ENCODE measurements at places on chromosomes 13 and 19.

DNA sequence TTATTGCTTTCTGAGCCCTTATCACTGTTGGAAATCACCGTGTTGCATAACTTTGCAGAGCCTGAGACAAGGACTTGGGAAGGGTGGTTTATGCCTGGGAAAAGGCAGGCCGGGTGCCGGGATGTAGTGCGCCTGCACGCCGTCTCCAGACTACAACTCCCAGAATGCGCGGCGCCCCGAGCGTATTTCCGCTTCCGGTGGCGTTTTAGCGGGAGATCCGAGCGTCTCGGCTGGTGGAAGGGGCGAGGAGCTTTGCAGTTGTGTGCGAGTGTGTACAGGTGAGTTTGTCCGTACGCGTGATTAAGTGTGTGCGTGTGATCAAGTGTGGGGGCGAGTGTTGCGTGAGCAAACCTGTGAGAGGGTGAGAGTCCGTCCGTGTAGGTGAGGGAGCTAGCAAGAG, 75.4 kb downstream of the PEG3 start:
- peak; percentile 4 for DNase-seq

GRCh38 chr13:97267418-97268059, 45.4 kb downstream of the MBNL2 start:
- DNase-seq, result no peak

DNA sequence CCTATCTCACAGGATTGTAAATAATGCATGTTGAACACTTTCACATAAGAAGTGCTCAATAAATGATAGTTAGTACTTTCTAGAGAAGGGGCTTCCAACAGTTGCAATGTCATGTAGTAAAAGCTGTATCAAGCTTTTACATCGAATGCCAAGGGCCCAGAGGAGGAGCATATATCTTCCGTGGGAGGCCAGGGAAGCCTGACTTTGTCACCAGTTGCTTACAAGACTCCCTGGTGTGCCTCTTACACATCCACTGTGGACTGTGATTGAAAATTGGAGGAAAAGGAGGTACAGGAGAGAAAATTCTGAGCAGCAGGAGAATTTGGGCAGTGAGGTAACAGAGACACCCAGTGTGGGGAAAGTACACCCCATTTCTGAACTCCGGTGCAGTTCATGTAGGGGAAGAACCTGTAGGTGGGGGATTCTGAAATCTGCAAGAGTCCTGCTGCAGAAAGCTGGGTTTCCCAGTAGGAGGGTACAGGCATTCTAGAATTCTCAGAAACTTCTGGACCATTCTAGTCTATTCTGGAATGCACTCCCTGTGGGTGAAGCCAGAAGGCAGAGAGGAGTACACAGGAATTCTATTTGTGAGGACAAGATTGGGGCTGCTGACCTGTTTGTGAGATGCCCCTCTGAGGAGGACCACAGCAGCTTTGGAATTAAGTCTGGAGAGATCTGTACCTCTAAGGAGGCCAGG, 54.0 kb downstream of the ALOX5AP start:
- no peak for DNase-seq

DNA sequence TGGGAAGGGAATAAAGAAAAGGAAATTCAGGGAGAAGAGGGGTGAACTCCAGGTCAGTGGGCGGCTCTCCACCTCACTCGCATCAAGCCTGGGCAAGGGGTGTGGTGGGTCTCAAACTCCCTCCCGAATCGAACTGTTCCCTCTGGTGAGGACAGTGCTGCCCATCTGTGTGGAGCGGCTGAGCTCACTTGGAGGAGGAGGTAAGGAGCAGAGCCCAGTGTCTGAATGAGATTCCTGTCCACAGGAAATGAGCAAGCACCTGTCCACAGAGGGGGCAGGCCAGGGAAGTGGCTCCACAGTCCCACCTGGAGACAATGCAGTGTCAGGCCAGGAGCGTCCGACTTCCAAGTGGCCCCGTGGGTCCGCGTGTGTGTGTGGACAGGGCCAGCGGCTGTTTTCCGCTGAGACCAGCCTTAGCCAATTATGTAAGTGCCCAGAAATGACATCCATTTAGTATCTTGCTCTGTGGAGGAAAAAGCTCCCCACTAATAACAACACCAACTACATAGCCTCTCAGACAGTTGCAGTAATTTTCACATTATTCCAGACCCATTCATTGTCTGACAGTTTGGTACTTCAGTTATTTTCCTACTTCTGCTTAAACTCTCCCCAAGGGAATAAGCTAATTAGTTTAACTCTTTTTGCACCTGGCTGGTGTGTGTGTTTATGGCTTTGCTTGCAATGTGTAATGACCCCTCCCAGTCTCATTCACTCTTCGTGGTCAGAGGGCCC, 114.6 kb downstream of the SOX1 start:
- DNase-seq, result no peak

DNA sequence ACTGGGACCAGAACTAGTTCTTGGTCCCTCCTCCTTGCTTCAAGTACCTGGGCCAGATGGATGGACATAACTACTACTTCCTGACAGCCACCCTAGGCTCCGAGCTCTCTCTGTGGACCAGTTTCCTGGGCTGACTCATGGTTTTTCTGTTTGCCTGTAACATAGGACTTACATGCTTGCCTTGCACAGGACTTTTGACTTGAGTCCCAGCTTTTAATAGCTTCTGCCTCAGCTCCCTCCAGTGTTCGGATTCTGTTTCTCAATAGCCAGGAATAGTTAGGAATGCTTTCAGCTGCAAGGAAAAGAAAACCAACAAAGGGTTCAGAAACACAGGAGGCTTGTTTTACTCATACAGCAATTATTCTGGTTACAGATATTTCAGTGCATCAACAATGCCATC, 405.9 kb downstream of the ZNF536 start:
- DNase-seq, result no peak

DNA sequence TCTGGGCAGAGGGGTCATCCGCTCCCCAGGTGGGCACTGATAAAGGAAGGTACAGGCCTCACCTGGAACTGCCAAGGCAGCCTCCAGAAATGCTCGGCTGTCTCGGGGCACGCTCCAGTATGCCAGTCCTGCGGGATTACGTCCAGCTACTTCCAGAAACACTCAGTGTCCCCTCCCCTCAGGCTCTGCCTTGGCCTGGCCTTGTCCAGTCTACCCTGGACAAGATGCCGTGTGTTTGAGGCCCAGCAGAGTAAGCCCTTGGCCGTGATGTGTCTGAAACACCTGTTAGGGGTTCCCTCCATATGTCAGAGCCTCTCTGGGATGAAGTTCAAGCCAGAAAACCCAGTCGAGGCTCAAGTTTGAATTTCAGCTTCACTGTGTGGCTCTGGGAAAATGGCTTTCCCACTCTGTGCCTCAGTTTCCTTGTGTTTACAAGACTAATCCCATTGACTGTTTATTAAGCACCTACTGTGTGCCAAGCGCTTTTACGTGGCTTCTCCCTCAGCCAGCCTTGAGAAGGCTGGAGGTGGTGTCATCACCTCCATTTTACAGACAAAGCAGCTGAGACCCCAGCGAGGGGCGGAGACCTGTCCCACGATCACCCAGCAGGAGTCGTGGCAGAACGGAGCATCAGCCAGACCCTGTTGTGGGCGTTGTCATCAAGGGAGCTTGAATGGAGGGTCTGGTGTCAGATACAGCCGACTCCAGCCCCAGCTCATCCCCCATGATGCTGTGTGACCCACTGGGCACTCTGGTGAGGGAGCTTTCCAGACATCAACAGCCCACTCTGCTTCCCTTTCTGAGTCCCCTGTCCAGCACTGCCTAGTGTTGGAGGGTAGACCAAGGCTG, 2.0 kb upstream of the PIK3R2 start:
- DNase-seq, result no peak

DNA sequence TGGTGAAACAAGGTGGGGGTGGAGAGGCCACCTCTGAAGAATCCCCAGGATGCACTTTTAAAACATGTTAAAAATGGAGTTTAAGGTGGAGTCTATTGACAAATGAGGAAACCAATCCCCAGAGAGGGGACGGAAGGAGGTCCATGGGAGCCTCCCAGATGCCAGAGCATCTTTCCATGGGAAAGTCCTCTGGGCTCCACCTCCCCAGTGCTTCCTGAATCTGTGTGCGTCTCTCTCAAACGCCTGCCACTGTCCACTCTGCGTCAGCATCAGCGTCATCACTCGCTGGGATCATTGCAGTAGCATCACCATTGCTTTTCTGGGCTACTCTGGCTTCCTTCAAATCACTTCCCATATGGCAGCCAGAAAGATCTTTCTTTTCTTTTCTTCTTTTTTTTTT, 6.2 kb downstream of the GPR4 start:
- DNase-seq, result no peak

GRCh38 chr19:56144376-56144775, 3.3 kb downstream of the ZNF444 start:
- DNase-seq, result no peak

- DNase-seq, result peak; percentile 11
Observed at GRCh38 chr13:33761740-33762139, 56.2 kb upstream of the RFC3 start.

Measured in brain microvascular endothelial cell (primary cell).